KG1 (cell line): ENCODE measurements at places on chromosomes 16 and 17.

DNA sequence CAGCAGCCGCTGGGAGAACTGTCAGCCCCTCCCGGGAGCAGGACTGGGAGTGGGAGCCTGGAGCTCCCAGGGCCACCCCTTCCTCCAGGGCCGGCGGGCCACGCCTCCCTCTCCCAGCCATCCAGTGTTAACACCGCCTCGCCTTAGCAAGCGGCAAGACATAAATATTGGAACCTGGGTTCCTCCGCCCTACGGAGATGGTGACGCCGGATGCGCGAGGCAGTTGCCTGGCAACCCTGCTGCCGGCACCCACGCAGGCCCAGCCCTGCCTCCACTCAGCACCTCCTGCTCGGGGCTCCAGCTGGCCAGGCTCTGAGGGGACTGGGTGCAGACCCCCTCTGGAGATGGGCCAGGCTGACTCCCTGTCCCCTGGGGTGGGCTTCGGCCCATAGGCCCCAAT is 27.4 kb upstream of the CACNA1H start:
- DNase-seq, result no peak

GRCh38 chr17:76672270-76672851 is 28.8 kb upstream of the ST6GALNAC1 start:
- peak; percentile 10 for DNase-seq

GRCh38 chr17:17993366-17993765 is 20.7 kb downstream of the DRC3 start:
- no peak for DNase-seq

- DNase-seq, result no peak
Observed at GRCh38 chr17:65918500-65918899, 273.4 kb downstream of the CEP112 start.

GRCh38 chr17:19448341-19449268 is 37.6 kb downstream of the RNF112 start:
- no peak for DNase-seq

DNA sequence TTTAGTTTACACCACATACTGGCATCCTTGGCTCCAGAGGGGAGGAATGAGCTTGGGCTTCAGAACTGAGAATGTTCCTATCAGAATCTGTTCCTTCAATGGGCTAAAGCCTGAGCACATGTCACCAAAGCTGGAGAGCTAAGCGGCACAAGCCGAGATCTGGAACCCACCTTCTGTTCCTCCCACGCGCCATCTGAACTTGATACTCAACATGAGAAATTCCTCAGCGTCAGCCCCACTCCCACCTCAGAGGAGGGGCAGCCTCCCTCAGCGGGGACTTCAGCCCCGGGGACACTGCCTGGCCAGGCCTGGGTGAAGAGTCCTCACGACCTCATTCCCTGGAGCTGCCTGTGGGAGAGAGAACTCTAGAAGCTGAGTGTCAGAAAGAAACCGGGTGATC is 22.8 kb upstream of the SLC47A1 start:
- DNase-seq, result no peak

- DNase-seq, result no peak
Observed at GRCh38 chr16:89365044-89365467, 125.3 kb downstream of the ANKRD11 start.

- DNase-seq, result no peak
Observed at GRCh38 chr17:7789131-7789530, 44.9 kb upstream of the KDM6B start.

GRCh38 chr16:58508671-58509251 is 6.6 kb upstream of the SETD6 start:
- no peak for DNase-seq

- no peak for DNase-seq
Observed at GRCh38 chr17:70206361-70207010, 37.2 kb downstream of the KCNJ2 start.

DNA sequence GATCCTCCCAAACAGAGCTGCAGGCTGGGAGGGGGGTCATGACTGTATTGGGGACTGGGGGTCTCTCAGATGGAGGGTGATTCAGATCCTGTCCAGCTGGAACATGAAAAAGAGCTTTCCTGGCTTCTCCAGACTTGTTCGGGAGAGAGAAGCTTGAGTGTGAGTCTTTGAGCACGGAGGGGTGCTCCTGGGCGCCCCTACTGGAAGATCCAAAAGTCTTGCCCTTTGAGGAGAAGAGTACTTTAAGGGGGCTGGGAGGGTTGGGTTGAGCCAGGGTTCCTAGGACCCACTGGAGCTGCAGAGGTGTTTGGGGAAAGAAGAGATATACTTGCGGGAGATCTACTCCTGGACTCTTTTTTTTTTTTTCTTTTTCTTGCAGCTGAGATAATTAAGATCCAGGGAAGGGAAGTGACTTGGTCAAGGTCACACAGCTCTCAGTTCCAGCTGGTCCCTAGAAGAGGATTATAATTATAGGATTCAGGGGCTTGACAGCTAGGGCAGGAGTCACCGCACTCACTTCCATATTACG is 8.4 kb downstream of the RARA start:
- DNase-seq, result peak; percentile 41

DNA sequence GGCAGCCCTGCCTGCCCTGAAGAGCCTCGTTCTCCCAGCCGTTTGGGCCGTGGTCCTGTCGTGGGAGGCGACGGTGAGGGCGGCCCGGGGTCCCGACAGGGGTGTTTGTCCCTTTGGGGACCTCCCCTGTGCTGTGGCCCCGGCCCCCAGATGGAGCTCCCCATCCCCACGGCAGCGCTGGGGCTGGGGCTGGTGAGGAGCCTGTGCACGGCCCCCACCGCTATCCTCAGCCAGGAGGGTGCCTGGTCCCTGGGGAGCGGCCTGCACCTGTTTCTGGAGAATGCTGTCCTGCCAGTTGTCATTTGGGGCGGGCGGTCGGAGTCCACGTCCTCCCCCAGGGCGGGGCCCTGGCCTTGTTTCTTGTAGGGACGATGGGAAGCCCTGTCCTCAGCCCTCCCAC is 6.6 kb downstream of the CAPN15 start:
- DNase-seq, result no peak
